ENCODE measurements at places on chromosomes 7 and 10.

- DNase-seq: no peak
These were observed 220.3 kb downstream of the PHTF2 start for GRCh38 chr7:78018641-78019446.

DNA sequence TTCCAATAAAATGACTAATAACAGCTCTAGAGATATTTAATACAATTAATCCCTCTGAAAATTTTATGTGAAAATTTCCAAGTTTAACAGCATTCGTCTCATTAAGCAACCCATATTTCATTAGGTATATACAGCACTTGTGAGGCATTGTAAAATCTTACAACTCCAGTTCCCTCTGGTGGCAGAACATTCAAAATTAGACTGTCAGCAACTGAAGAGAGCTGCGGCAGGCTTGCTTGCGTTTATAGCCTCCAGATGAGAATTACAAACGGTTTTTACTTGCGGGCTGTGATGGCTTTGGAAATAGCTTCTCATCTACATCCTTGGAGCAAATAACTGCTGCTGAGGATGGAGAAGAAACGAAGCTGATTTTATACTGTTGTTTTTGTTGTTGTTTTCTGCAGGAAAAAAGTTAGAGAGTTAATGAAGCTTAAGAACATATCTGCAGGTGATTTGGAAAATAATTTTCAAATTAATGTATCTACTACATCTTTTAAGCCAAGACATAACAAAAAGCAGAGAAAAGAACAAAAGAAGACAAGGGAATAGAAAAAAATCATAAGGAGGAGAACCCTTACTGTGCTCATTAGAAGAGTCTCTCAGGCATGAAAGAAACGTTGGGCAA, 171.3 kb downstream of the MAGI2 start:
- DNase-seq: no peak

GRCh38 chr7:155843426-155844018, 31.3 kb upstream of the SHH start:
- no peak for DNase-seq

GRCh38 chr7:112997831-112998230, 88.8 kb downstream of the GPR85 start:
- no peak for DNase-seq

DNA sequence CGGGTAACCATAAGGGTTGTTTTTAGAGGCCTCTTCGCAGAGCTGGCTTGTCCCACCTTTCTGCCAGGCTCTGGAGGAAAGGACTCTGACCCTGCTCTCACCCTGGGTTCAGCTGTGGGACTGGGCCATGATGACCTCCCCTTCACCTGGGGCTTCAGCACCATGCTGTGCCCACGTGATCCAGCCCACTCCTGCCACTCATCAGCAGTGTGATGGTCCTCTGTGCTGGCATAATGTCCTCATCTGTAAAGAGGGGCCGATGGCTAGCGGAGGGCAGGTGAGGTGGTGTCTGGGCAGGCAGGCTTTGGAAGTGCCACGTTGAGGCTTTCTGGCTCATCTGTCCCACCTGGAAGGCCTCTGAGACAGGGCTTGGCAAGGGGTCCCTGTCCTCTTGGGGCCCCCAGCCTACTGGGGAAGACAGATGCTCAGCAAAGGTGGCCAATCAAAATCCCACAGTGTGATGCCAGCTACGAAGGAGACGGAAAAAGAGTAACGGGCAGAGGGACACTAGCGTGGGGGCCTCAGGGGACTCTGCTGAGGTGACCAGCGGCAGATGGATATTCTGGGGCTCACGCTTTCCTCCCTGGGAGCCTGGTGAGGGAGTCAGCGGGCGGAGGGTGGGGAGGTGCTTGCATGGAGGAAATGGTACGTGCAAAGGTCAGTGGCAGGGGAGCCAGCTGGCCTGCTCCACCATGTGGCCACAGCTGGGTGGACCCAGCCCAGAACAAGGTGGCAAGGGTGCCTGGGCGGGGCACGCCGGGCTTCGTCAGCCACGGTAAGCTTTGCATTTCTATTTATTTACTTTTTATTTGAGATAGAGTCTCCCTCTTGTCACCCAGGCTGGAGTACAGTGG, 5.4 kb downstream of the LRWD1 start:
- DNase-seq: no peak

- DNase-seq: no peak
These were observed 69.2 kb upstream of the ZRANB1 start for GRCh38 chr10:124872681-124873080.

DNA sequence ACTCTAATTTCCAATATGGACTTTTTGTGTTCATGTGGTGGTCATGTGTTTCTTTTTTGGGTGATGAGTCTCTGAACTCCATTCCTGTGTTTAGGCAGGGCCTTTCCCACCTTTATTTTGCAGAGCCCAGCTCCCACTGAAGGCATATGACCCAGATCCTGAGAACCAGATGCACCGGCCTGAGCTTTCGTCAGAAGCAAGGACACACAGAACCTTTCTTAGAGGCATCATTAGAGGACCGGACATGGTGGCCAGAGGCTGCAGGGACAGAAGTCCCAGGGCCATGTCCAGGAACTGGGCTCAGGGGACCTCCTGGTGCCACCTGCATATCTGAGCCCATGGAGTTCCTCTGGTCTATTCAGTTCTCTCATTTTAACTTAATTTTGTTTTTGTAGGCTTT, 200.9 kb upstream of the ZNF32 start:
- no peak for DNase-seq

DNA sequence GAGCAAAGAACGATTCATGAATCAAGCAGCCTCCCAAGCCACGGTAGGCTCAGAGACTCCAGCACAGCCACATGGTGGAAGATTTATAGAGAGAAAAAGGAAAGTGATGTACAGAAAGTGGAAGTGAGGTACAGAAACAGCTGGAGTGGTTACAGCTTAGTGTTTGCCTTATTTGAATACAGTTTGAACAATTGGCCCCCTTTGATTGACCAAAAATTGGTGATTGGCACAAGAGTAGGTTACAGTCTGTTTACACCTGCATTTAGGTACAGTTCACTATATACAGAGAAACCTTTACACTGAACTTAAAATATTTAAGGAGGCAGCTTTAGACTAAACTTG, 136.4 kb upstream of the ASAH2 start:
- no peak for DNase-seq

GRCh38 chr7:152136686-152137085, 111.2 kb downstream of the GALNT11 start:
- no peak for DNase-seq

GRCh38 chr7:28575241-28575643, 162.9 kb downstream of the CREB5 start:
- no peak for DNase-seq

- DNase-seq: no peak
These were observed 108.3 kb downstream of the GLI3 start for GRCh38 chr7:42128703-42129102.

DNA sequence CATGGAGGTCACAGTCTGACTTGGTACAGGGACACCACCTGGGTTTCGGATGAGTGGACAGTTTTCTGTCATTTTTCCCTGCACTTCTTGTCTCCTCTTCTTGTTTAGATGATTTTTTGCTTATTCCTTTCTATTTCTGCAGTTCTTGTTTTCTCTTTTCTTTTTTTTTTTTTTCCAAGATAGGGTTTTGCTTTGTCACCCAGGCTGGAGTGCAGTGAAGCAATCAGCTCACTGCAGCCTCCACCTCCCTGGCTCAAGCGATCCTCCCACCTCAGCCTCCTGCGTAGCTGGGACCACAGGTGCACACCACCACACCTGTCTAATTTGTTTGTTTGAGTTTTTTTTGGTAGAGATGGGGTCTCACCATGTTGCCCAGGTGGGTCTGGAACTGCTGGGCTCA, 49.7 kb upstream of the RASGEF1A start:
- DNase-seq: no peak

DNA sequence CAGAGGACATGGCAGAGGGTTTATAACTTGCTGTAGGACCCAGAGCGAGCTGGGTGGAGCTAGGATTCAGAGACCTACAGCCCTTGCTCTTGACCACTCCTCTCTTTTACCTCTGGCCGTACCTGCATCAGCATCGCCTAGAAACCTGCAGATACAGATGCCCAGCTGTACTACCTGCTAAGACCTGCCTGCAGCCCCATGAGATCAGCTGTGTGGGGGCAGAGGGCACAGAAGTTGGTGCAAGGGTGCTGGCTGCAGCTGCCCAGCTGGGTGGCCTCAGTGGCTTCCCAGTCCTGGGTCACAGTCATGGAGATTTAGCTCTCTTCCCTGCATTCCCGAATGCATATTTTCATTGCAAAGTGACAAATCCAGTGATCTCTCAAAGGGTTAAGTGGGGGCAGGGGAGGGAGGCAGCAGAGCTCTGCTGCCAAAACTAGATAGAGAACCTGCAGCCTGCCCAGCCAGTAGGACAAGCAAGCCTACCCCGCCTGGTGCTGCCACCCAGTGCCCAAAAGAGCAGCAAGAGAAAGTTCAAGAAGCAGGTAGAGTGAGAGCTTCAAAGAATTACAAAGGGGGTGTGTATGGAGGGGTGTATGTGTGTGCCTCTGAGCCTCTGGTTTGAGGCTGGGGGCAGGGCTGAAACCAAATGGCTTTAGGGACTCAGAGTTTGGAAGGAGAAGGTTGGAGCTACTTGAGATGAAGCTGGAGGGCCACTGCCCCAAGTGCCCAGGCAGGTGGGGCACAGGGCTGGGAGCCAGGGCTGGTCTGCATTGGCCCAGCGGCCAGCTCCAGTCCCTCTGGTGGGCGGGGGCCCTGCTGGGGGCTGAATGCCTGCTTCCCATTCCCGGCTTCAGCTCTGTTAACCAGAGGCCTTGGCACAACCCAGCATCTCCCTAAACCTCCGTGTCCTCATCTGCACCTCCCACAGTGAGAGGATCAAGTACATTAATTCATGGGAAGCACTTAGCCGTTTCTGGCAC, 6.9 kb downstream of the FAM241B start:
- DNase-seq: peak; percentile 11

DNA sequence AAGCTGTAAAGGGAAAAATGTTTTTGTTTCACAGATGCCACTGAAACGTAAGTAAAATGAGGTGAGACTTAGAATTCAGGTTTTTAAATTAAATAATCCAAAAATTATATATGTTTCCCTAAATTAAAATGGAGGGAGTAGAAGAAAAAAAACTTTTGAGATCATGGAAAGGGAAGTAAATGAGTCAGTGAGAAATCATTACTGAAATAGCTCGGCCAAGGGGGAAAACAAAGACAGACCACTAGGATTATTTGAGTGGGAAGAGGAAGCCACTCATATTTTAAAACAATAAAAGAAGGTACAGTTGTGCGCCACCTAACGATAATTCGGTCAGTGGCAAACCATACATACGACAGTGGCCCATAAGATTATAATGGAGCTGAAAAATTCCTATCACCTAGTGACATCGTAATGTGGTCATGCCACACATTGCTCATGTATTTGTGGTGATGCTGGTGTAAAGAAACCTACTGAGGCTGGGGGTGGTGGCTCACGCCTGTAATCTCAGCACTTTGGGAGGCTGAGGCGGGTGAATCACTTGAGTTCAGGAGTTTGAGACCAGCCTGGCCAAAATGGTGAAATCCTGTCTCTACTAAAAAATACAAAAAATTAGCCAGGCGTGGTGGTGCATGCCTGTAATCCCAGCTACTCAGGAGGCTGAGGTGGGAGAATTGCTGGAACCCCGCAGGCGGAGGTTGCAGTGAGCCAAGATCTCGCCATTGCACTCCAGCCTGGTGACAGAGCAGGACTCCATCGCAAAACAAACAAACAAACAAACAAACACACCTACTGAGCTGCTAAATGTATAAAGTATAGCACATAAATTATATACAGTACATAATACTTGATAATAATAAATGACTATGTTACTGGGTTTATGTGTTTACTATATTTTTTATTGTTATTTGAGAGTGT, 64.7 kb downstream of the MKX start:
- no peak for DNase-seq

- no peak for DNase-seq
These were observed 61.2 kb downstream of the DNAJB6 start for GRCh38 chr7:157397731-157398691.

GRCh38 chr7:98281757-98282606, 496 bp downstream of the BRI3 start:
- peak; percentile 18 for DNase-seq

GRCh38 chr10:129608653-129609052, 141.6 kb downstream of the MGMT start:
- no peak for DNase-seq

GRCh38 chr10:44306762-44307161, 78.1 kb downstream of the CXCL12 start:
- DNase-seq: no peak

DNA sequence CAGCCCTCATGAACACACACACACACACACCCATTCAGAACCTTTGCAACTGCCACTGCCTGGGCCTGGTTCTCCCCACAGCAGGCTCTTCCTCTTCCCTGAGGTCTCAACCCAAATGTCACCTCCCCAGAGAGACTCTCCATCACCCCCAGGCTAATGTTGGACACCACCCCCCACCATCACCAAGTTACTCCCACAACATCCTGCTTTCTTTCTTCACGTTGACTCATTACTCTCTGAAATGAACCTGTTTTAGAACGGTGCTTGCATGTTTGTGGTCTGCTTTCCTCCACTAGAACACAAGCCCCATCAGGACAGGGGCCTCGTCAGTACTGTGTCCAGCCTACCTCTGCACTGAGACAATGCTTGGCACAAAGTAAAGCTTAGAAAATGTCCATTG, 16.0 kb downstream of the AFAP1L2 start:
- DNase-seq: no peak

GRCh38 chr7:78020136-78020873, 221.7 kb downstream of the PHTF2 start:
- DNase-seq: peak; percentile 11

Data from activated CD4-positive, alpha-beta T cell treated with anti-CD3 and anti-CD28 coated beads, Interleukin-2, amount 50 U/mL, for 4 hours (primary cell).